A172 (cell line): ENCODE measurements at places on chromosomes 16 and 17. TPM values are rescaled to one million over a fixed set of nuclear protein-coding genes. Genes with fewer than 3 reads are reported as not detected.

Gene C16orf74
- 10.9 and 11.1 TPM in 2 replicates for total RNA-seq

Gene CSH1
- not detected in 2 replicates for total RNA-seq

Gene KRT38
- total RNA-seq, result not detected in 2 replicates

Gene GAST
- total RNA-seq, result not detected in 2 replicates

Gene ASGR2
- not detected in 2 replicates for total RNA-seq

Gene ITGA2B
- total RNA-seq, result 0.05 and 0.36 TPM in 2 replicates

DNA sequence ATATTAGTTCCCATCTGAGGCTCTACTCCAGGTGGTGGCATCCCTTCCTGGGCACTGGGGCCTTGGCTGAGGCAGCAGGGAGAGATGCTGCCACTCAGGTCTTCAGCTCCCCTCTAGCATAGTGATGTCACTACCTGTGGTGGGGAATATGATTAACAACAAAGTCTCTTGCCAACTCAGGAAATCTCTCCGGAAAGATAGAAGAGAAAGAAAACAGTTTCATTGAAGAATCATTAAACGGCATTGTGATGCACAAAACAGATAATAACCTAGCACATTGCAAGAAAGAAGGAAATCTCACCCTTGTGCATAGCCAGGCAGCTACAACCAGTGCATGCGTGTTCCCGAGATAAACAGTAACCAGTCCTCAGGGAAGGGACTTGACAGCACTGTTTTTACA, 12.2 kb upstream of the ZNF267 start:
- no peak for DNase-seq

DNA sequence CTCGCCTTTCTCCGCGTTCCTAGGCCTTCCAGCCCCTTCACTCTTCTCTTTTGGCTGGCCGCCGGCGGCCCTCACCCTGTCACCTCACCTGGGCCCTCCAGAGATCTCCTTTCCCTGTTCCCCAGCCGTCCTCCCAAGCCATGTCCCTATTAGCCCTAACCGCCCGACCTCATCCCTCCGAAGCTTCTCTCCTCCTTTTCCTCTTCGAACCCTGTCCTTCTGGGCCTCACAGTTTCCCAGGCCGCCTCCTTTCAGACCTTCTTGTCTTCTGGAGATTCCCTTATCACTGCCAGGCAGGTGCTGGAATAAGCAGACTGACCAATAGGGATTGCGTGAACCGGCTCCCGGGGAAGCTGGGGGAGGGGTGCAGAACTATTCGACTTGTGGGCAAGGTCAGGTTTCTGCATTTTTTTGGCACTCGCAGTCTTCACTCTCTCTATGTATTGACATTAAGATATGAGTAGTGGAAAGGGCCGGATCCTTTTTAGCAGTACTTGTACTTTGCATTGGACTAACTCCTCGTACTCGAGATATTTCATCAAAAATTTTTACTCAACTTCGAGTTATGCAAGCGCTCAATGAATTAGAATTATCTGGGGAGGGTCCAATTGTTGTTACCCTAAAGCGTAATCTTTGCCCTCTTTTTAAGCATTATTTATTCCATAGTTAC, 690 bp downstream of the RHOT1 start:
- peak; percentile 73 for DNase-seq

DNA sequence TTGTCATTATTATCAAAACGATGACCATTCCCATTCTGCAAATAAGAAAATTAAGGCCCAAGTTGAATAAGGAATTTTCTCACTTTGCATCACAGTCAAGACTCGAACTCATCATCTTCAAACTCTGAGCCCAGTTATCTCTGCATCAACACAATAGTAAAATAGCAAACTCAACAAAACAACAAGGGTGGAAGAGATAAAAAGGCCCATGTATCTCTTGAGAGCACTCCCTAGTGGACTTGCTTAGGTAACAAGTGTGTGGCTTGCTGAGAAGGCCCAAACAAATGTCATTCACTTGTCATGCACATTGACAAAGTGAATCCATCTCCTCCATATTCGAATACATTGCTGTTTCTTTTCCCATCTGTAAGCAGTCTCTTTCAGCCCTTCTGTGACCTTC, 412.0 kb upstream of the MAF start:
- no peak for DNase-seq

DNA sequence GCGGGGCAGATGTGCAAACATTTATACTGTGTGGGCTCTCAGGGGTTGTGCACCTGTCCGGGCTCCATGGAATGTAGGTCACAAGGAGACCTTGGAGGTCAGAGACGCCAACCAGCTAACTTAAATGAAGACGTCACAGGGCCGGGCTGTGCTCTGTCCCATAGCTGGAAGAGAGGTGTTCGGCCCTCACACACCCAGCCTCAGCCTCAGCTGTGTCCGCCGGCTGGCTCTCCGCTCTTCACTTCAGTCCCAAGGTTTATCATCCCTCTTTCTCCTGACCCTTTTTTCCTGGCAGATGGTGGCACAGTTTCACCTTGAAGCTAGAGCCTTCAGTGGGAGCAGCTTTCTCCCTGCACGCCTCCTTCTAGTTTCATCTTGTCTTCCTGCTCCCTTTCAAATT, 6.0 kb upstream of the RBFOX3 start:
- no peak for DNase-seq

DNA sequence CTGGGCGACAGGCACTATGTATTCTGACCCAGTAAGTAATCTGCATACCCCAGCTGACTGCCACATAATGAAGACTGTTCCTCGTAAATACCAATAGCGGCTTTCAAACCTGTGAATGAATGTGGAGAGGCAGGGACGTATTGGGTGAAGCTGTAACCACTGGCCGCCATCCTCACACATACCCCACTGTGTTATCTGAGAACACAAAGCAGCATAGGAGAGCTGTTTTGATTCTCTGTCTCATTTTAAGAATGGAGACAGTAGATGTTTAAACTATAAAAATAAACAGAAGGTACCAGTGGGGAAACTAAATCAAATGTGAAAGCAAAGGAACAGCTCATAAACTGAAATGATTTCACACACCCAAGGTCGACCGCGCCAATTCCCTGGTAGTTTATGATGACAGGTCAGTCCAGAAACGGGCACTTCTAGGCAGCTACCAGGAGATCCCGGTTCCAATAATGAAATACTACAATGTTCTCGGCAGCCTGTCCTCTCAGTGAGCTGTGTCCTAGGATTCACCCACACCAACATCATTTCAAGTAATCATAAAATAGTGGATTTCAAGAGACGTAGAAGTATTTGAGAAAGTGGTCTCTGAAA, 109.7 kb downstream of the ADCY9 start:
- no peak for DNase-seq

GRCh38 chr17:12680407-12680897, 14.8 kb downstream of the MYOCD start:
- DNase-seq, result no peak

DNA sequence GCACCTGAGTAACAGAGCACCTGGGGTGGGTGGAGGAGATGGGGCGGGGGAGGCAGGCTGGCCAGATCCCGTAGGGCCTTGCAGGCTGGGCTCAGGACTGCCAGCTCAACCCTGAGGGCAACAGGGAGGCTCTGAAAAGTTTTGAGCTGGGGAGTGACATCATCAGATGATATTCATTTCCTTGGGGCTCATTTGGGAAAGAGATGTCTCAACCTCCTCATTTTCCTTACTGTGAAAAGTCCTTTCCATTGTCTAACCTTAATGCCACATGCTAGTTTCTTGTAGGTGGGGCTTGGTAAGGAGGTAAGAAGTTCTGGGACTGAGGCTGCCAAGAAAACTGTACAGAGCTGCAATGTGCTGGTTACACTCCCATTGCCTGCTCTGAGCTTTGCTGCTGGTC, 3.7 kb downstream of the TNS4 start:
- DNase-seq, result no peak

- DNase-seq, result no peak
Observed at GRCh38 chr16:15865742-15866141, 8.9 kb upstream of the MYH11 start.

DNA sequence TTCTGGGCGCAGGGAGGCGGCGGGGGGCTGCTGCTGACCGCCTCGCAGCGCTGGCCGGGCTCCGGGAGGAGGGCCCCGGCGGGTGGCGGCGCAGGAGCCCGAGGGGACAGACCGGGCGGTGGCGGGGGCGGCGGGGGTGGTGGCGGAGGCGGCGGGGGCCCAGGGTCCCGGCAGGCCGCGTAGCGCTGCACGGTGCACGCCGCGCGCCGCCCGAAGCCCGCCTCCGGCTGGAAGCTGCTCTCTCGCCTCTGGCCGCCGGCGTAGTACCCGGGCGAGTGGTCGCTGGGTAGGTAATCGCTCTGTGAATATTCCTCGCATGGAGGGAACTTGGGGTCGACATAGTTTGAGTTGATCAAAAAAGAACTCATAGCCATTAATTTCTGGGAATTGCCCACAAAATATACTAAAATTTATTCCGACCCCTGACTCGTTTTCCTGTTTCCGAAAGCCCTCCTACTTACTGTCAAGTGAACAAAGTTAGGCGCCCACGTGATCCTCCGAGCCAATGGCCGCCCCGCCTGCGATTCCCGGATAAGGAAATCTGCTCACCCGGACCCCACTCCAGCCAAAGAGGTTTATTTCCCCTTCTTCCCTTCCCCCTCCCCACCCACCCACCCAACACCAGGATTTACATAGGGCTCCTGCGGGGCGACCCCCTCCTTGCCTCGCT, at the start of gene HOXB4:
HOXB4 (minus strand) TSS at position 405 of the 670 bp plus-strand sequence; CDS start at position 374, 31 bp downstream.
- DNase-seq, result peak; percentile 71

GRCh38 chr16:4179020-4179419, 62.8 kb upstream of the ADCY9 start:
- no peak for DNase-seq

GRCh38 chr16:29736112-29736511, 9.7 kb downstream of the C16orf54 start:
- no peak for DNase-seq
